D721Med (cell line): ENCODE measurements at places on chromosomes 5 and 9.

- no peak for DNase-seq
Observed at GRCh38 chr5:135088911-135089310, 54.9 kb upstream of the PITX1 start.

GRCh38 chr5:111762895-111763294 lies 5.9 kb upstream of the NREP start:
- DNase-seq: no peak

DNA sequence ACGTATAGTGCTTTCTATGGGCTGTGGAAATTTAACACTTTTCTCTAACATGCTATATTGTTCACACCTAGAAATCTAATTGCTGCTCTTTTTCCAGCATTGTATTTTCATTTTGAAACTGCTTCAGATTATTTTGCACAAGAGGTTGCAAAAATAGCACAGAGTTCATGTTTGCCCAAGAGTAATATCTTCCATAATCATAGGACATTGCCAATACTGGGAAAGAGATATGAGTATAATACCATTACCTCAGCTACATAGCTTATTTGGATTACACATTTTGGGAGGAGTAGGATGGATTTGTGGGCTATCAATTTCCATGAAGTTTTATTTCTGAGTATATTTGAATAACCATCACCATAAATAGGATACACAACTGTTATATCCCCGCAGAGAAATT lies 717.1 kb downstream of the CDH9 start:
- DNase-seq: no peak

DNA sequence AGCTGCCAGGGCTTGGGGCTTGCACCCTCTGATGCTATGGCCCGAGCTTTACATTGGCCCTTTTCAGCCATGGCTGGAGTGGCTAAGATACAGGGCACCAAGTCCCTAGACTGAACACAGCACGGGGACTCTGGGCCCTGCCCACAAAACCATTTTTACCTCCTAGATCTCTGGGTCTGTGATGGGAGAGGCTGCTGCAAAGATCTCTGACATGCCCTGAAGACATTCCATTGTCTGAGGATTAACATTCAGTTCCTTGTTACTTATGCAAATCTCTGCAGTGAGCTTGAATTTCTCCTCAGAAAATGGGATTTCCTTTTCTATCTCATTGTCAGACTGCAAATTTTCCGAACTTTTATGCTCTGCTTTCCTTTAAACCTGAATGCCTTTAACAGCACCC lies 337.0 kb upstream of the SMC2 start:
- no peak for DNase-seq

- no peak for DNase-seq
Observed at GRCh38 chr9:87087197-87087596, 139.9 kb upstream of the GAS1 start.
